ENCODE measurements at places on chromosomes 16 and 17. TPM values are rescaled to one million over a fixed set of nuclear protein-coding genes. Genes with fewer than 3 reads are reported as not detected.

MYH11 gene
- total RNA-seq = 47.3 TPM

C1QL1 gene
- not detected for total RNA-seq

DNA sequence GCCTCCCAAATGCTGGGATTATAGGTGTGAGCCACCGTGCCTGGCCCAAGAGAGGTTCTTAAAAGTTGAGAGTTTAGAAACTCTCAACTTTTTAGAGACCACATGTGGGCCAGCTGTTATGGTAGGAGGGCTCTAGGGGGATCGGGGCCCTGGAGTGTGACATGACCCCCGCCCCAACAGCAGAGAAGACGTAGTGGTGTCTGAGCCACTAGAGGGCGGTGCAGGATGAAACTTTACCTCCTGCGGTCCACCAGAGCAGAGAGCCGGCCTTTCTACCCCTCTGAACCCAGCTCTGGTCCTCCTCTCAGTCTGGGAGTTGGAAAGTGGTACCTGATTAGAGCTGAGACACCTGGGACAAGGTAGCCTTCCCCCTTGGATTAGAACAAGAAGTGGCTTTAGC, 7.4 kb downstream of the CDK5RAP3 start:
- no peaks in the 10 kb centered on the region for H3K4me1 ChIP-seq
- H3K36me3 ChIP-seq = peaks cover 100% of the 10 kb centered on the region
- H3K4me3 ChIP-seq = no peak overlapping the region
- H3K27me3 ChIP-seq = no peaks in the 10 kb centered on the region
- DNase-seq = no peak
- no peak overlapping the region for H3K27ac ChIP-seq

GRCh38 chr16:35533683-35534082, 2074.3 kb downstream of the TP53TG3F start:
- no peak for DNase-seq
- no peaks in the 10 kb centered on the region for H3K36me3 ChIP-seq
- H3K27ac ChIP-seq = no peak overlapping the region
- no peaks in the 10 kb centered on the region for H3K4me1 ChIP-seq
- no peaks in the 10 kb centered on the region for H3K27me3 ChIP-seq

GRCh38 chr16:89607453-89607852, 6.0 kb upstream of the DPEP1 start:
- H3K36me3 ChIP-seq = no peaks in the 10 kb centered on the region
- H3K27ac ChIP-seq = no peak overlapping the region
- DNase-seq = no peak

Measured in left lung (tissue), 14 donors.